Esophagus squamous epithelium (tissue), 5 donors: ENCODE measurements at places on chromosomes 5 and 9.

DNA sequence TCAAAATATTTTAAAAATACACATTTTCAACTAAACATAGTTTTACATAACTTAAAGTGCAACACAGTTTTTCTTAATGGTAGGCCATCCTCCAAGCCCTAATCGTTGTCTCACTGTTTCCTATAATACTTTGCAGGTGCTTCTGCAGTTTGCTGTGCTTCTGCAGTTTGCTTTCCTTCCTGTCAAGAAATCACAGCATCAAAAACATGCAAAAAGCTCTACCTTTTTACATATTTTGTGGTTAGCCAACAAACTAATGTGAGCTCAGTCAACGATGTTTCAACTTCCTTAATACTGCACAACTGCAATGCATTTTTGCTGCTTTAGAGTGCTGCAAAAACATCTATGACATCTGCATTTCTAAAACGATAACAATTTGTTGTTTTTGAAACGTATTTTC lies 25.2 kb downstream of the EMB start:
- DNase-seq, result no peak

DNA sequence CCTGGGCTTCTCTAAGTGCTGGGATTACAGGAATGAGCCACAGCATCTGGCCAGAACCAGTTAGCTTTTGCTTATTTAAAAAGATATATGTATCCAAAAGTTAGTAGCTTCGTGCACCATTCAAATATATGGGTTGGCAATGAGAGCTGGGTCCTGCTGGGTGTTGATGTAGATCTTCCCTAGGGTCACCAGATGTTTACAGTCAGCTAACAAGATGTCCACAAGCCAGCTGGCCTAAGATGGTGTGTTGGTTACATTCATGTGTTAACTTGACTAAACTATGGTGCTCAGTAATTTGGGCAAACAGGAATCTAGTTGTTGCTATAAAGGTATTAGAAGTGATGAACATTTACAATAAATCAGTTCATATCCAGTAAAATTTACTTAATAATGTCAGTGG lies 948.6 kb upstream of the EDIL3 start:
- no peak for DNase-seq

- no peak for DNase-seq
Measured at GRCh38 chr9:33165263-33166151, 1.6 kb downstream of the B4GALT1 start.

GRCh38 chr5:97449172-97449571 lies 266.1 kb upstream of the RIOK2 start:
- no peak for DNase-seq

DNA sequence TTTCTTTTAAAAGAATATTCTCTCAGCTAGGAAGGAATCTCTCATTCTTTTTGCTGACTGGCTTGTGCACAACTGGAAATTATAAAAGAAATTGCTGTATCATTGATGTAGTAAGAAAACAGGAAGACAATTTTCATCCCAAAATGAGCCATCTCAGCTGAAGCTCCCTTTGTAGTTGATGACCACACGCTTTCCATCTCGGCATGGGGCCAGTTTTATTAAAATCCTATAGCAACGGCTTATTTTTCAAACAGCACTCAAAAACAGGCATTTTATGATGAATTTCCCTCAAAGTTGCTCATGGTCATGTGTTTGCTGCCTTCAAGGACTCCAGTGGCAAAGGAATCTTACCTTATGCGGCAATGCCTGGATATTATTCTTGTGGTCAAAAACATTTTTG lies 62.4 kb upstream of the GLIS3 start:
- no peak for DNase-seq

DNA sequence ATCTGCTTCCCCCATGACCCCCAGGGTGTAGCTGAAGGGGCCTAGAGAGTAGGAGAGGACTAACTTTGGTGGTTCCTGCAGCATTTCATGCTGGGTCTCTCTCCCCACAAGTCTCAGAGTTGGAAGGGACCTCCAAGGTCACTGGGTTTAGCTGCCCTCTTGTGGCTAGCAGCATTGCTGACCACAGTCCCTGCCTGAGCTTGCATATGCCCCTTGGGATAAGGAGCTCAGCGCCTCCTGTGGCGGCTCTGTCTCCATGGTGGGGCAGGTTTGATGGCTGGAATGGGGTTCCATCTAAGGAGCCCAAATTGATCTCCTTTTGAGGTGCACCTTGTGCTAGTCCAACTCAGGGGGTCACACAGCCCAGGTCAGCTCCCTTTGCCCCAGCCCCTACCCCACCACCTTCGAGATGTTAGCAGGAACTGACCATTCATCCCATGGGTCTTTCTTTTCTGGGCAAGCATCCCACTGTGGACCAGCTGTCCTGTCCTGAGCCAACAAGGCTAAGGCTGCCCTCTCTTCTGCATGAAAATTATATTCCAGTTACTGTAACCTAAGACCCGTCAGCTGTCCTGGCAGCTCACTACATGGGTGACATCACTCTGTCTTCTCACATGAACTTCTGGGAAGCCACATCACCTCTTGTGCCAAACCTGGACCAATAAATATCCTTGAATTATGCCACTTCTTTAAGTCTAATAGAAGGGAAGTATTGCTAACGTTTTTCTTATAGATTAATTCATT lies 196.2 kb downstream of the HSPA4 start:
- no peak for DNase-seq

DNA sequence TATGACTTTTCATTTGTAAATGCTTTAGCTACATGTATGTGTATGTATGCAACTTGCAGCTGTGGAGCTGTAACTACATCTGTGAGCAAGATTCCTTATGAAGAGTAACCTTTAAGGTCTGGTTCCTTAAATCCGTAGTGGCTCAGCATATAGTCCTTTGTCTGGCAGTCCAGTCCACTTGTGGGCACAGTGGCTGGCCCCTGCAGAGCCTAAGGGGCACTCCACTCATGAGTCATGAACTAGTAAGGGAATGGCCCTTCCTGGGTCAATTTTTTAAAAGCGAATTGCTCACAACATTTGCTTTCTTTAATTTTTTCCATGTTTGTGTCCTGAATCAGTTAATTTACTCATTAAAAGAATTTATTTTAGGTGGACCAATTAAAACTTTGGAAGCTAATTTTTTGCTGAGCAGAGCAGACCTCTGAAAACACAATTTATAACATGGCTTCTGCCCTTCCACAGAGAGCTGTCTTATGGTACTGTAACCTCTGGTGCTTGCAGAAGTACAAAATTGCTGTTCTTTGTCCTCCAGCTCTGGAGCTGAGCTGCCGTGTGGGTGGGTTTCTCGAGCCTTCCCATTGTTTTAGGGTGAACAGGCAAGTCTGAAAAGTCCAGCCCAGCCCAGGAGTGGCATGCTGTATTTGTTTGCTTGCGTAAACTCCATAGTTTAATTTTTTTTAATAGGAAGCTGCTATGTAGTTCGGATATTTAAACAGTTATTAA lies 110.1 kb downstream of the MVB12B start:
- no peak for DNase-seq

- DNase-seq, result no peak
Measured at GRCh38 chr5:16550316-16550952, 66.4 kb downstream of the RETREG1 start.

DNA sequence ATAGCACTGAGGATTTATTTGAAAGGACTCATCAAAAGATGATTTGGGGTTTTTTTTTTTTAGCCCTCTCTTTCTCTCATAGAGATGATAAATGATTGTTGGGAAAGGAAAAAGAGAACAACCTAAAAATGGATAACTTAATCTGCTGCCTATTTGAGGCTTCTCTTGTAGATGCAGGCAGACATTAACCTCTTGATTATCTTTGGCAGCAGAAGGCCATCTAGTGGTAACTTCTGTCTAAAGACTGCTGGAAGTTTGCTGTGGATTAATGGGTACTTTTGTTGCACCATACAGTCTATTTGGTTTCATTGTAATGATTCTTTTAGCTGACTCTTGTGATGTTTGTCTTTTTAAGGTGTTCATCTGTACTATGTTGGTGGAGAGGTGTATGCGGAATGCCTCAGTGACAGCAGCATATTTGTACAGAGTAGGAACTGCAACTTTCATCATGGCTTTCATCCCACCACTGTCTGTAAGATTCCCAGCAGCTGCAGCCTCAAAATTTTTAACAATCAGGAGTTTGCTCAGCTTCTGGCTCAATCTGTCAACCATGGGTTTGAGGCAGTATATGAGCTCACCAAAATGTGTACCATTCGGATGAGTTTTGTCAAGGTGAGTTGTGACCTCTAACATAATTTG lies 18.8 kb downstream of the SMIM32 start:
- DNase-seq, result no peak

- no peak for DNase-seq
Measured at GRCh38 chr9:115057559-115057958, 60.4 kb downstream of the TNC start.
